ENCODE measurements at places on chromosomes 3 and 15. TPM values are rescaled to one million over a fixed set of nuclear protein-coding genes. Genes with fewer than 3 reads are reported as not detected.

The MYO9A gene
- total RNA-seq, result 24.0 TPM

The SPSB4 gene
- total RNA-seq, result not detected

The KLF15 gene
- total RNA-seq, result 0.44 TPM

DNA sequence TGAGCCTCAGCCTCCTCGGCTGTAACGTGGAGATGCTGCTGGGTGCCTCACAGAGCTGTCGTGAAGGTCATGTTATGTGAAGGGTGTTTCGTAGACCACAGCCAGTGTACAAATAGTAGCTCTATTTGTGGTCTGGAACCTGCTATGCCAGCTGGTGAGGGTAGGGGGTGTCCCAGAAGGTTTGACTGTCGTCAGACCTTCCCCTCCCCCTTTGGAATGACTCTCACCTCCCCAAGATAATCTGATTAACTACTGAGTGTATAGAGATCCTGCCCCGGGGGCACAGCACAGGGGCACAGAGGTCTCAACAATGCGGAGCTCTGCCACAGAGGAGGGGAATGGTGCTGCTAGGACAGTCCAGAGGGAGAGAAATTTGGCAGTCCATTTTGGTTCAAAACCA is 20.5 kb downstream of the FGD5 start:
- no peaks in the 10 kb centered on the region for H3K36me3 ChIP-seq
- no peak overlapping the region for H3K4me3 ChIP-seq
- no peak overlapping the region for H3K27ac ChIP-seq
- H3K4me1 ChIP-seq, result no peaks in the 10 kb centered on the region
- H3K27me3 ChIP-seq, result no peaks in the 10 kb centered on the region
- no peak for DNase-seq

- H3K36me3 ChIP-seq, result peaks cover 4% of the 10 kb centered on the region
- H3K4me3 ChIP-seq, result no peak overlapping the region
- no peak for DNase-seq
- H3K27ac ChIP-seq, result no peak overlapping the region
Observed at GRCh38 chr3:101383156-101383575, 62.8 kb upstream of the IMPG2 start.

Data from activated T-cell treated with anti-CD3 and anti-CD28 coated beads, Interleukin-2, amount 50 U/mL, for 72 hours (primary cell).